Stimulated activated CD4-positive, alpha-beta T cell treated with anti-CD3 and anti-CD28 coated beads, TNF-alpha, amount 100 ng/mL, for 48 hours (primary cell): ENCODE measurements at places on chromosomes 3 and 15.
A peak's percentile ranks its signal among the peaks of the same experiment; 100 is the strongest.

DNA sequence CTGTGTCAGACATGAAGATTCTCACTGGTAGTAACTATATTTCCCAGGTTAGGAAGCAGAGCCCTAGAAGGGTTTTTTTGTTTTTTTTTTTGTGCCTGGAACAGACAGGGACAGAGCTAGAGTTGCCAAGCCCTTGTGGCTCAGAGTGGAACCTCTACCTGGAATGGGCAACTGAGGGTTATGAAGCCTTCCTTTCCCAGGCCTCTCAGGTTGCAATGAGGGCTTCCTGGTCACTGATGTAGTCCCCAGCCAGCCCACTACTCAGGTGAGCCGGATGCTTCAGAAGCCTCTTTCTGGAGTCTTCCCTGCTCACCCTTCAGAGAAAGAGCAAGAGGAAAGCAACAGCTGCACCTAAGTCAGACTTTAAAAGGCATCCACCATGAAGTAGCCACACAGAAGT lies 48.8 kb upstream of the MANF start:
- no peak for DNase-seq

- no peak for DNase-seq
These were observed 8.6 kb downstream of the RHCG start for GRCh38 chr15:89487791-89488190.

DNA sequence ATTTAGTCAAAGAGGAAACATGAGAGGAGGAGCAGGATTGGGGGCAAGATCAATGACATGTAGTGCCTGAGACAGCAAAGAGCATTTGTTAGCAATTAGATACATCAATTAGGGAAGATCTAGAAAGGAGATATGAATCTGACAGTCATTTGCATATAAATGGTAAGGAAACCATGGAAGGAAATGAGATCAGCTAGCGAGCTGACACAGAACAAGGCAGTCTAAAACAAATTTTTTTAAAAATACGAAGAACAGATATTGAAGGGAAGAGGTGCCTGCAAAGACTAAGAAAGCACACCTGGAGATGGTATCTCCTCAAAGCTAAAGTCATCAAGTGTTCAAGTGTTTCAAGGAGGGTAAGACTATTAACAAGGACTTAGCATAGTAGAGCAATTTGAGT lies 4.6 kb downstream of the EPM2AIP1 start:
- DNase-seq = no peak

GRCh38 chr3:58375254-58375653 lies 42.6 kb downstream of the PXK start:
- DNase-seq = no peak

DNA sequence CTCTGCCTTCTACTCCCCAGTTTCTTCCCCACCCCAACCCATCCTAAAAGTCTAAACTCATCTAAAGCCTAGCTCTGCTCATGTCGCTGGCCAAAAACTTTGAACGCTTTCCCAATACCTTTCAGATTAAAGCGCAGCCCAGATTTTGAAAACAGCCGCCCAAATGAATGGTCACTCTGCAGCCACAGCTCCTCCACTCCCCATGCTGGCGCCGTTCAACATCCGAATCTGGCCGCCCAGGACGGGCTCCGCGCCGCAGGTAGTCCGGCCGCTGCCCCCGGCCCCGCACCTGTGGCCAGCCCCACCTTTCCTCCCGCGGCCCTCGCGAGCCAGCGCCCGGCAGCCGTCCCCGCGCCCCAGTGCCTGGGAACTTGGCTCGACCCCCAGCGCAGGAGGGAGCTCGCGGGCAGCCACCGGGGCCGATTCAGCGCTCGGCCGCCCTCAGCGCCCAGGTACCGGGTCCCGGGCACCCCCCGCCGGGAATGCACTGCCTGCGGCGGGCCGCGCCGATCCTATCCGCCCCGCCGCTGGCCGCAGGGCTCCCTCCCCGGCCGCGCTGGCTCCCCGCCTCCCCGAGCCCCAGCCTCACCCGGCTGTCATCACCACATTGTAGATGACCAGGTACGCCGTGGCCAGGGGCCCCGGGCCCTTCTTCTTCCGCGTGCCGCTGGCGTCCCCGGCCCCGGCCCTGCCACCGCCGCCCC lies 417 bp downstream of the HACD2 start:
- peak; percentile 17 for DNase-seq

DNA sequence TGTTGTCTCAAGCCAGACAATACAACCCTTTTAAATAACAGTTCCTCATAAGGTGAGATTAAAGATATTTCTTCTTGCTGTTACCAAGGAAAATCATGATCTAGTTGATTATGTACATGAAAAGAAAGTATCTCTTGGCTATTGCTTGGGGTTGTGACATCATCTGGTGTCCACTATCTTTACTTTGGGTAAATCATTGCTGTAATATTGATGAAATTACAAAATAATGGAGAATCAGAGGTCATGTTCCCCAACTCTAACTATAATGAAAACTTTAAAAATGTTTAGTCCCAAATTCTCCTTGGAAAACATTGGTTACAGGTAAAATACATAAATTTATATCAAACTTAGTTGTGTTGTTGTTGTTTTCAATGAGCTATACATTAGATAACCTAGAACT lies 142.2 kb downstream of the ARPP21 start:
- no peak for DNase-seq

DNA sequence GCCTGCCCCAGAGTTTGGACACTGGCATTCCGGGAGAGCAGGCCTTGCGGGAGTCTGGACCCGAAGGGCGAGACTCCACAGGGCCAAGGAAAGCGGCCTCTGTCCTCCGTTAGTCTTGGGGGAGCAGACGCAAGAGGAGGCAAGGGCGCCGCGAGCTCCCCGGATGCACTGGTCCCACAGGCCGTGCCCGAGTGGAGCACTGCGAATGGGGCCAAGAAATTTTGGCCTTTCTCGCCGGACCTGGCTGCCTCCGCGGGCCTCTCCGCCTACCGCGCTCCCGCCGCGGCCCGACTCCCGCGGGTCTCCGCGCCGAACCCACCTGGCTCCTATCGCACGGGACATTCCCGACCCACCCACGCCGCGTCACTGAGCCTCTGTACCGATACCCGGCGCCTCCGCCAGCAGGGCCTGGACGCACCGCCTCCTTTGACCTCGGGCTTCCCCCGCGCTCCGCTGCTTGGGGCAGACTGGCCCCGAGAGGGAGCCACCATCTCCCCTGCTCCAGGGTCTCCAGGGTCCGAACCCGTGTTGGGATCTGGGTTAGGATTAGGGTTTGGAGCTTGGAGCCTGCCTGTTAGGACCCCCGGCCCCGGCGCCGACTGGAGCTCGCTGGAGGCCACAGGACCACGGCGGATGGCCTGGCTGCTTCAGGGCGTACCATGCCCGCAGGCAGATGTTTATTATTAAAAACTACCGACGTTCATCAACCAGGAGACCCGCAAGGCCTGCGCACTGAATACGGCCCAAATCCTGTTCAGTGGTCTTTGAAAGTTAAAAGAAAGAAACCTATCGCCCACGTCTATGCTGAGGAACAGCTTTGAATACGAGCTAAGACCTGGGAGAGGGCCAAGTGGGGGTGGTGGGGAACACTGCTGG lies 11.7 kb downstream of the SHOX2 start:
- DNase-seq = no peak

GRCh38 chr3:123653221-123653682 lies 68.4 kb upstream of the HACD2 start:
- DNase-seq = no peak

DNA sequence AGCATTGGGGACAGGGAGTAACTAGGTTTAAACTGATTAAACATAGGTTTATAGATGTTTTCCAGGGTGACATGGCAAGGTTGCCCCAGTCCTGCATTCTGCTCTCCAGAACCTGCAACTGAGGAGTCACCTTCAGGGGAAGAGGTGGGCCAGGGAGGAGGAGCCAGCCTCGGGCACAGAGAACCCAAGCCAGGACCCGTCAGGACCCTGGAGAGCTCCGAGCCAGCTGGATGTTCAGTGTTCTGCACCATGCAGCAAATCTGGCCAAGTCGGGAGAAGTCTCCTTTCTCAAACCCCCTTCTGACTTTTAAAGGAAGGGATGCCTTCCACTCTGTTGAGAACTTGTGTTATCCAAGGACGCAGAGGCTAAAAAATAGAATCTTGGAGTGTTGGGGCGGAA lies 62.1 kb upstream of the SLC6A11 start:
- peak; percentile 21 for DNase-seq

GRCh38 chr3:113867506-113867905 lies 28.9 kb downstream of the GRAMD1C start:
- no peak for DNase-seq

GRCh38 chr15:57436166-57436565 lies 59.9 kb downstream of the CGNL1 start:
- no peak for DNase-seq

DNA sequence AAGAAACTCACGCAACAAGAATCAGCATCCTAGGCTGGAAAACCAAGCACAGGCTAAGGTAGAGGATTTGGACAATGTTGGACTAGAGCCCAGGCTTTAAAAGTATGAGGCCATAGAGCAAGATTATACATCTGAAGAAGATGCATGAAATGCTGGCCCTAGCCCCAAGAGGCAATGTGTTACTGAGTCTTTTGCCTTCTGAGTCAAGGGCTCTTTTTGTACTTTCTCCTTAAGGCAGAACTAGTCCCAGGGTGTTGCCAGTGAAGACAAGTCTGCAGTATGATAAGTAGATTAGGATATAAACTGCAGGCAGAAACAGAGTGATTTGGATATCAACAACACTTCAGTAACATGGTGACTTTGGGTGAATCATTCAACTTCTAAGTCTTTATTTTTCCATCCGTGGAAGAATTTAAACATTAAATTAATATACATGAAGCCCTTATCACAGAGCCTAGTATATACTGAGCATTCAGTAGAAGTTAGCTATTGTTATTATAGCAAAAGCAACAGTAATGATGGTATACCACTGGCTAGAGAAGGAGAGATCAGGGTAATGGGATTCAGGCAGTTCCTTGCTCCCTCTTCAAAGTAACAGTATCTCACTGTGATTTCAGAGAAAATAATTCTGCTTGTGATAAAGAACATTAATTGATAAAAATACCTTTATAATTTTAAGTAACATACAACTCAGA lies 99.9 kb upstream of the MLF1 start:
- DNase-seq = no peak

DNA sequence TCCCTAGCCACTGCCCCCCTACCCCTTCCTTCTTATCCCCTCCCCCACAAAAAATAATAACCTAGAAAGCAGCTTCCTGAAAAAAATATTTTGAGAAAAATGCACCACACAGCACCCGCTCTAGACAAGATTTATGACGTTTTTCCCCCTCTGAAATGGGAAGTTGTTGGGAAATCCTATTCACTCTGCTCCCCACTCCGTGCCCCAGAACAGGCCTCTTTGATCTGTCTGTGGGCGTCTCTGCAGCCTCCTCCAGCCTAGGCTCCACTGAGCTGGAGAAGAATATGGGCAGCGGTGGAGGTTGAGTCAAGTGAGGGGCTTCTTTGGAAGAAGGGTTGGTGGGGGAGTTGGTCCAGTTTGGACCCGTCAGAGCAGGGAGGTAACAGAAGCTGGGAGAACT lies 28.5 kb upstream of the POLG start:
- DNase-seq = no peak

GRCh38 chr15:69548395-69549180 lies 96.0 kb downstream of the RPLP1 start:
- no peak for DNase-seq

DNA sequence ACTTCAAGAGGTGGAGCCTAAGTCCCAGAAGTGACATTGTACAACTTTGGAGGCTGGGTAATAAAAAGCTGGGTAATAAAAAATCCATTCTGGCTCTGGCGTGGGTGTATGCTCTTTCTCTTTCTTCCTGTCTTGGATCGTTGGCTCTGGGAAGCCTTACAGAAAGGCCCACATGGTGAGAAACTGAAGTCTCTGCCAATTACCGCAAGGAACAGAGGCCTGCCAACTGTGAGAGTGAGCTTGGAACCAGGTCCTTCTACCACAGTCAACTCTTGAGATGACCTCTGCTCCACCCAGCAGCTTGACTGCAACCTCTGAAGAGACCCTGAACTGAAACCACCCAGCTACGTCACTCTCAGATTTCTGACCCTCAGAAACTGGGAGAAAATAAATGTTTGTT lies 51.0 kb downstream of the NR2F2 start:
- DNase-seq = no peak

GRCh38 chr15:88375234-88375927 lies 91.8 kb downstream of the MRPL46 start:
- no peak for DNase-seq

DNA sequence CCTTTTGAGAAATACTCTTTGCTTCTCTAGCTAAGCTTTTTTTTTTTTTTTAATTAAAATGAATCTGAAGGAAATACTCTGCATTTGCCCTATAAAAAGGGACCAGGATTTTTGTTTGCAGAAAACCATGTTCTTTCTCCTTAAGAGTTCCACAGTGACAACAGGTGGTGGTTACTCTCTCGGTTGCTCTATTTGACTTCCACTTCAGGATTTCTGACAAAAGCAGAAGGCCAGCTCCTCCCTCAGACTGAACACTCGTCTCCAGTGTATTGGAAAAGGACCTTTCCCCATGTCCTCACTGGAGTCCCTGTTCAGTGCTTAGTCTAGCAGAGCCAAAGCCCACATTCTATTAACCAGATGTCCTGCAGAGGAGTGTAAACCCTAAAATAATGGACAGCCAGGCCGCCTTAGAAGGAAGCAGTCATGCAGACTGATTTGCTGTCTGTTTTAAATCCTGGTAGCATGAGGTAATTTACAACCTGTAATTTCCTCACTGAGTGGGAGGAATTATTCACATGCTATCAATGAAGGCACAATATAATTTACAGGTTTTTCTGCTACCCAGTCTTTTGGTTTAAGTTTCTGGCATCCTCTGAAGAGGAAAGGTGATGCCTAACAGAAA lies 599.3 kb downstream of the PYDC2 start:
- DNase-seq = no peak

DNA sequence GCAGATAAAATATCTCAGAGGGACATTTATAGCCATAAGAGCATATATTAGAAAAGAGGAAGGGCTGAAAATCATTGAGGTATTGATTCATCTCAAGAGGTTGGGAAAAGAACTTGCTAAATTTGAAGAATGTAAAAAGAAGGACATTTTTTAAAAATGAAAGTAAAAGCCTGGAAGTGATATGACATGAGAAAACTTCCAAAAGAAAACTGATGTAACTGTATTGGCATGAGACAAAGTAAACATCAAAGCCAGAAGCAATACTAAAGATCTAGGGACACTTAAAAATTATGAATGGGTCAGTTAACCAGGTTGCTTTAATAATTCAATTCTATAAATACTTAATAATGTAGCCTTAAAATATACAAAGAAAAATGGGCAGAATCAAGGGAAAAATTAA lies 31.9 kb downstream of the CEP63 start:
- no peak for DNase-seq

- DNase-seq = no peak
These were observed 11.2 kb upstream of the ADAMTS7 start for GRCh38 chr15:78822514-78822913.

DNA sequence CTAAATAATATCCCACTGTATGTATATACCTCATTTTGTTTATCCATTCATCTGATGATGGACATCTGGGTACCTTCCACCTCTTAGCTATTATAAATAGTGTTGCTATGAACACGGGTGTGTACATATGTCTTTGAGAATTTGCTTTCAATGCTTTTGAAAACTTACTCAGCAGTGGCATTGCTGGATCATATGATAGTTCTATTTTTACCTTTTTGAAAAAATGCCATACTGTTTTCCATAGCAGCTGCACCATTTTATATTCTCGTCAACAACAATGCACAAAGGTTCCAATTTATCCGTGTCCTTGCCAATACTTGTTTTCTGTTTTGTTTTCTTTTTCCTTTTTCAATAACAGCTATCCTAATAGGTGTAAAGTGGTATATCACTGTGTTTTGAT lies 77.1 kb downstream of the PEAK1 start:
- no peak for DNase-seq
